ENCODE measurements at places on chromosomes 3 and 15.

DNA sequence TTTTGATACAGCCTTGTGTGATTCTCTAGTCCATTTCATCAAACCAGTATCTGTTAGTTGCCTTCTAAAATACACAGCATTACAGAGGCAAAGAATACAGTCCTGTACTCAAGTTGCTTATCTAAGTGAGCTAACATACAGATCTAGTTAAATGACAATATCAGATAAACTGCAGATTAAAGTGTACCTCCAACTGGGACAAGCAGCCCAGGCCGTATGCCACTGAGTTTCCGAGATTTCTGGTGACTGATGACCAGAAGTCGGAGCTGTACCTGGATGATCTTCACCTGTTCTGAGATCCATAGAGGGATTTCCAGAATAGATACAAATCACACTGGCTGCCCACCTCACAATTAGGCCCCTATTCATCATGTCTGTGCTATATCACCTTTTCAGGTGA lies 6.3 kb upstream of the TRIM59 start:
- DNase-seq = no peak

DNA sequence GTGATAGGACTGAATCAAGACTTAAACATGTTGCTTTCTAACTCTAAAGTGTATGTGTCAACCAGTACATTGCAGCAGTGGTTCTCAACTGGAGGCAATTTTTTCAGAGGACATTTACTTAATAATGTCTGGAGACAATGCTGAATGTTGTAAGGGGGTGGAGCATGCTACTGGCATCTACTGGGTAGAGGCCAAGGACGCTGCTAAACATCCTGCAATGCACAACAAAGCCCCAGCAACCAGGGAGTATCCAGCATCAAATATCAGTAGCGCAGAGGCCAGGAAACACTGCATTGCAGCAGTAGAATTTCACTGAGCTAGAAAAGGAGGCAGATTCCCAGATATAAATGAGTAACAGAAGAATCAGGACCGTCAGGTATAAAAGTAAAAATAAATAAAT lies 79.8 kb upstream of the GRM7 start:
- no peak for DNase-seq

GRCh38 chr3:179876440-179876839 lies 160.3 kb downstream of the PEX5L start:
- DNase-seq = no peak

- DNase-seq = no peak
Measured at GRCh38 chr3:148077318-148077923, 620.3 kb upstream of the AGTR1 start.

- DNase-seq = peak; percentile 88
Measured at GRCh38 chr3:52277071-52277964, 1.1 kb downstream of the WDR82 start.

DNA sequence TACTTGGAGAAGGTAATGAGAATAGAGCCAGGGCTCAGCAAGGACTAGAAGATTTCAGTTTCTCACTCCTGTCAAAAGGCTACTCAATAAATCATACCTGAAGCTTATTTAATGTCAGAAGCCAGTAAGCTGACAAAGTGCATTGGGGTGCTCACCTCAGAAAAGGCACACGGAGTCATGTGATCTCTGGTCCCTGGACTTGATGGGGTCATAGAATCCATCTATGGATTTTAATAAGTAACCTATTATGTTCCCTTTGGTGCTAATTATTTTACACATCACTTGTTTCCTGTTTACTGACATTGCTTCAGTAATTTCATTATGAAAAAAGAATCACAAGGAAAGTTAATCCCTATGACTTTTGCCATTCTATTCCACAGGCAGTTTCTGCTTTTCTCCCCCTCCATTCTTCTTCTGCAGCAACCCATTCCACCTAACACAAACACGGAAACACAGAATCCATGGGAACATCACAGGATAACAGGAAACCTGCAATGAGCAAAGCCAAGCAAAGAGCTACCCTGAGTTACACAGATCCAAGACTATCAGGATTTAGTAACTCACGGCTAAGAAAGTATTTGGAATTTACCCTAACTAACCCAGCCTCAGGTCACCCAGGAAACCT lies 159.6 kb downstream of the MEIS2 start:
- no peak for DNase-seq

- no peak for DNase-seq
Measured at GRCh38 chr15:71424765-71425164, 309.5 kb downstream of the THSD4 start.

DNA sequence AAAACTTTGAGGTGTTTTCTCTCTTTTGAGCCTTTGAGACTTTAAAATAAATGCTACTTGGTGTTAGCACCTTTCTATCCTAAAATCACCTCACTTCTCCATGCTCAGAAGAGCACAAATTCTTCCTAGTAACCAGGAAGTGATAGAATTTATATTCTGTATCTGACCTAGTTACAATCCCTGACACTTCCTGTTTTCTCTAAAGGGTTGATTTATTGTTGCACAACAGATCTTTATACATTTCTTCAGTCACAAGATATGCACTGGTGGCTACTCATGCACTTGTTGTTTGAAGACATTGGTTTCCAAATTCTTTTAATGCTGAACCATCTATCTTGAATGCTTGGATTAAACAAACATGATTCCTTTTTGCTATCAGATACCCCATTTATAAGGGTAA lies 47.2 kb upstream of the CNTN3 start:
- DNase-seq = no peak

- no peak for DNase-seq
Measured at GRCh38 chr3:149934524-149934923, 36.2 kb downstream of the PFN2 start.

GRCh38 chr3:190568036-190568435 lies 54.2 kb downstream of the IL1RAP start:
- no peak for DNase-seq

GRCh38 chr3:98209244-98209643 lies 42.7 kb downstream of the OR5H15 start:
- DNase-seq = no peak

- no peak for DNase-seq
Measured at GRCh38 chr3:155149494-155149893, 69.4 kb downstream of the MME start.

DNA sequence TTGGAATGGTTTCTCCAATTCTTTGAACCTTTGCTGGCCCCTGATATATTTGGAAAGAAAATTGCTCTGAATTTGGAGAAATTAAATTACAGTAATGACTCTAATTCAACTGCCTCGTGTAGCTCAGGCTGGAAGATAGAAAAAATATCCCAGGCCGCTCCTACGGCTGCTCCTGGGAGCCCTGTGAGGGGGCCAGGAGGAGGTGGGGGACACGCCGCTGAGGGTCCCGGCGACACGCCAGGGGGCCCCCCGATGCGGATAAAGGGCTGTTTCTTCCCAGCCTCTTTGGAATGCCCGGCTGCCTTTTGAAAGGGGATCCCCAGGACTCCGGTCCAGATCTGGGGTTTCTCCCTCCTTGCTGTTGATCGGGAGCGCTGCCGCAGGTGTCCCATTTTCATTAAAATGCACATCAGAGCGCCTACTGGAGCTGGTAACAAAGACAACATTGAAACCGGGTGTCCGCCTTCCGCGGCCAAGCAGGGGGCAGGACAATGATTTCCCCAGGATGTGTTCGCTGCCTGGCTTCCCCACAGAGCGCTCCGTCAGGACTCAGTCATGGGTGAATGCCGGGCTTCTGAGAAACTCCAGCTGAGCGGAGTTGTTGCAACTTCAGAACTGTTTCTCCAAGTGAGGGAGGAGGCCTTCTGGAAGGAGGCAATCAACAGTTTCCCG lies 200.1 kb upstream of the KBTBD8 start:
- peak; percentile 52 for DNase-seq

DNA sequence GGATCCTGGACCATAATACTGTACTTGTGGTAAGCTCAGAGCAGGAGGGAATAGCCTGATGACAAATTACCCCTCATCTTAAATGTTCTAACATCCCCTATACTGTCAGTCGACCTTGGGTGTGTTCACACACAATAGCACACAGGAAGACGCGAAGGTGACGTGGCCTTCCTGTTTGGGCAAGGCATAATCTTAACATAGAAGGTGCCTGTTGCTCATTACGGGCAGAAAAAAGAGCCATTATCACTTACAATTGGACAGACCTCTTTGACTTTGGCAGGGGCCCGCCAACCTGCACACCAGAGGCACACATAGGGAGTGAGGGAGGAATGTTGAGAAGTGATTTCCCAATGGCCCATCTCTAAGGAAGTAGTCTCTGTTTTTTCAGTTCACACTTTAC lies 144.2 kb downstream of the ANO10 start:
- peak; percentile 38 for DNase-seq

- no peak for DNase-seq
Measured at GRCh38 chr3:87413814-87414213, 137.4 kb upstream of the POU1F1 start.

Data from left ventricle myocardium superior (tissue), 1 donor.